ENCODE measurements at places on chromosomes 2 and 18. TPM values are rescaled to one million over a fixed set of nuclear protein-coding genes. Genes with fewer than 3 reads are reported as not detected.

- DNase-seq = peak; percentile 57
These were observed 587.7 kb downstream of the CPS1 start for GRCh38 chr2:211144078-211144477.

DNA sequence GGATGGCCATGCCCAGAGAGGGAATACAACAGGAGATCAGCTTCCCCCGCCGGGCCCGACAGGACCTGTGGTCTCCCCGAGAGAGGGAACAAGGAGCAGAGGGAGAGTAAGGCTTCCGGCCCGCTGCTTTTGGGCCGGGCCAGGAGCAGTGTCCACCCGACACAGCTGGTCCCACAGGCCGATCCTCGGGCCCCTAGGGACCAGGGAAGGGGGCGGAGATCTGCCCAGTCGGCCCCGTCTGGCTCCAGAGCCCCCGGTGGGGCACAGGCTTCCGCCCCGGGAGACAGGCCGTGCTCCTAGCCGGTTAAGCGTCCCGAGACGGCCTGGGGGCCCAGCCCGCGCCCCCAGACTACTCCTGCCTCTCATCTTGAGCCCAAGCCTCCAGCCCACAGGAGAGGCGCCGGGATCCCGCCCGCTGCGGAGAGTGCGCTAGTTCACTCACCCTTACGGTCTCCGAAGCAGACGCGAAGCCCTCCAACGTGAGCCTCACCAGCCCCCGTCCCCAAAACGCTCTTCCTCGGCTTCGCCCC, at the start of gene MCFD2:
Gene MCFD2, minus strand, starts transcription at position 526 of the 530 bp plus-strand sequence. CDS start 6,635 bp downstream, outside the sequence.
- DNase-seq = no peak

- DNase-seq = peak; percentile 90
These were observed 456.6 kb upstream of the UBE2E3 start for GRCh38 chr2:180523621-180524340.

Gene NFATC1
- total RNA-seq = not detected

- no peak for DNase-seq
These were observed 270.0 kb downstream of the SLC4A3 start for GRCh38 chr2:219897456-219897855.

- DNase-seq = no peak
These were observed 316 bp downstream of the FKBP7 start for GRCh38 chr2:178478130-178478438.

GRCh38 chr18:36931106-36931505, 102.2 kb downstream of the KIAA1328 start:
- no peak for DNase-seq

Gene AGXT
- not detected for total RNA-seq

GRCh38 chr2:132489150-132489549, 72.5 kb downstream of the GPR39 start:
- no peak for DNase-seq

- DNase-seq = peak; percentile 83
These were observed 141.6 kb upstream of the RIOK3 start for GRCh38 chr18:23311351-23312121.

GRCh38 chr2:205605638-205606304, 76.5 kb upstream of the NRP2 start:
- DNase-seq = peak; percentile 6

DNA sequence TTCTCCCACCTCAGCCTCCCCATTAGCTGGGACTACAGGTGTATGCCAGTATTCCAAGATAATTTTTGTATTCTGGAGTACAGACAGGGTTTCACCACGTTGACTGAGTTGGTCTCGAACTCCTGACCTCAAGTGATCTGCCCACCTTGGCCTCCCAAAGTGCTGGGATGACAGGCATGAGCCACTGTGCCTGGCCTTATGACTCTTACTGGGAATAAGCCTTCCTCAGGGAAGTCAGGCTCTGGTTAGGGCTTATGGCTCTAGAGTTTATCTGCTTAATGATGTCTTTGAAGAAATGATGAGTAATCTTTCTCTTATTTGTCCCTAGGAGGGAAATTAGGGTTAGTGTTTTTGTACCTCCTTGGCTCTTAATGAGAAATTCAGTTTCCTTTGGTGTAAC, 187.7 kb downstream of the FAM210A start:
- no peak for DNase-seq

DNA sequence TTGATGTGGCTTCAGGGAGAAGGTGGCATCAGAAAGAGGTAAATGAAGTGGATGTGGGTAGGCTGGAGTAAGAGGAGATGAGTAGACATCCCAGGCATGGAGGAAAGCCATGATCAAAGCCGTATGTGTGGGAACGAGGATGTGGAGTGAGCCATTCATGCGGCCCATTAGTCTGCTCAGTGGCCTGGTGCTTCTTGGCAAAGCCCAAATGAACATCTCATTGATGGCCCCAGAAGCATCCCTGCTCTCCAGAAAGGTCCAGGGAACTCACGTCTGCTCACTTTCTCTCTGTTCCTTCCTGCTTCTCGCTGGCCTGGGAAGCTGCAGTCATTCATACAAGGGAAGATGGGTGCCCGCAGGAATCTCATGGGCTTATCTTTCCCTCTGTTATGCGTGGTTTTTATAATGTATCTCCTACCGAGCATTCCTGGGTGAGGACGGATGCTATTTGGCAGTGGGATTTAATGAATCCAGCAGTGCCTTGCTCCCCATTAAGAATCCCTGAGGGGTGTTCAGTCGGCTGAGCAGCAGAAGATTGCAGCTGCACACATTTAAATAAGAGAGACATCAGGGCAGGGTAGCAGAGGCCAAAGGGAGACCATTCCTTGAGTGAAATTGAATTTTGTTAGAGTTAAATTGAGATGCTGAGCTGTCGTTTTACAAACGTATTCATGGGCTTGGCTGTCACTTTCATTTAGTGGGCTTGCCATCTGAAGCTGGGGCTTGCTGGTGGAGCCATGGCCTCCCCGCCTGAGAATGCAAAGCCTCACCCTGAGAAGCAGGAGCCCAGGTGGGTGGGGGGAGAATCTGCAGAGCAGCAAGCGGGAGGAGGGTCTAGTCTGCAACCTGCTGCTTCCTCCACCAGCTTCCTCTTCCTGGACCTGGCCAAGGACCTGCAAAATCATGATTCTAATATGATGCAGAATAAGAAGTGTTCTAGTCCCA, 64.5 kb downstream of the LYPD1 start:
- DNase-seq = no peak

DNA sequence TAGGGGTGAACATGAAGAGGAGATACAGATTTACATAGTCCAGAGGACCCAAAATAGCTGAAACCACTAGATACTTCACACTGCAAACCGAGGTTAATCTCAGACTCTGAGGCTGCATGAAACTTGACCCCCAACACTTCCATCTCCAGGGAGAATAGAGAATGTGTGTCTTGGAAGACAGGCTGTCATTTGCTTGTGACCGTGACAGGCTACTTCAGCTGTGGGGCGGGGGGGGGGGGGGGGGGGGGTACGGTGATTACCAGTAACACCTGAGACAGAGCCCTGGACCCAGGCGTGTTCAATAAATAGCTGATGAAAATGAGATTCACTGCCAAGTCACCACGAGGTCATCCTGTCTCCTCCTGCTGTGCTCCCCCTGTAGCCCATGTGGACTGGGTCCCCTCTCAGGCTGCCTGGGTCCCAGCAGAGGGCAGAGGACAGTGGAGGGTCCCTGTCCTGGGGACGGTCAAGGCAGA, 5.7 kb upstream of the KLHL29 start:
- DNase-seq = no peak

GRCh38 chr2:70094171-70094977, 7.1 kb downstream of the PCBP1 start:
- no peak for DNase-seq

Gene RSAD2
- not detected for total RNA-seq

DNA sequence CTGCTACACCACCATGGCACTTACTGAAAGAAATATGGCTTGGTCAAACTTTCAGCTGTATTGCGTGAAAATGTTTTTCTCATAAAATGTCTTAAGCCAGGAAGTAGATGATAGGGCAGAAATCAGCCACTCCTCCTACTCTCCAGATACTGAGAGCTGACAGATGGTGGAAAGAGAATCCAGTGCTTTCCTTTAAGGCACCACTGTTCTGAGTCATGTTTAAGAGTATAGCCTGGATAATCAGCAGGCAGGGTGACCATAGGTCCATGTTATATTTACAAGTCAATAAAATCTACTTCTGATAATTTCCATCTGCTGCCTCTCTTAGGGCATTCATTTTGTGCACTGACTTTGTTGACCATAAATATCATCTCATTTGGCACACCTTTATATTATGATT, 21.9 kb downstream of the ARPC2 start:
- no peak for DNase-seq

DNA sequence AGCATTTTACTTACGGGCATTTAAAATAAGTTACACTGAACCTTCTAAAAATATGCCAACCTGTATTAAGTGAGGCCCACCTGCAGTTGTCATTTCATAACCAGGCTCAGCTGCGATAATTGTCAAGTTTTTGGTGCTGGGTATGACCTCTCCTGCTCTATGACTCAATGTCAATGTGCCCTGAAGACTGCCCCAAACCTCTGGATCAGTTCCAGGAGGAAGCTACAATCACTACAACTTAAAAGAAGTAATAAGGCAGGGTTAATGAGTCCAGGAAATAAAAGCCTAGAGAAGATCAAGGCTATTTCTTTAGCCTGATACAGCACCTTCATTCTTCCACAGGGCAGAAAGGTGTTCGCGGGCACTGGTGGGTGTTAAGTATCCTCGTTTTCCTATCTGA, 22.9 kb downstream of the POLR1A start:
- DNase-seq = no peak

Gene FAM124B
- not detected for total RNA-seq

GRCh38 chr18:3140986-3141639, 78.7 kb downstream of the MYOM1 start:
- DNase-seq = no peak

- DNase-seq = peak; percentile 25
These were observed 127.4 kb downstream of the ARHGEF4 start for GRCh38 chr2:130963849-130964793.

Gene IL36B
- not detected for total RNA-seq

Gene TGFA
- 25.8 TPM for total RNA-seq

DNA sequence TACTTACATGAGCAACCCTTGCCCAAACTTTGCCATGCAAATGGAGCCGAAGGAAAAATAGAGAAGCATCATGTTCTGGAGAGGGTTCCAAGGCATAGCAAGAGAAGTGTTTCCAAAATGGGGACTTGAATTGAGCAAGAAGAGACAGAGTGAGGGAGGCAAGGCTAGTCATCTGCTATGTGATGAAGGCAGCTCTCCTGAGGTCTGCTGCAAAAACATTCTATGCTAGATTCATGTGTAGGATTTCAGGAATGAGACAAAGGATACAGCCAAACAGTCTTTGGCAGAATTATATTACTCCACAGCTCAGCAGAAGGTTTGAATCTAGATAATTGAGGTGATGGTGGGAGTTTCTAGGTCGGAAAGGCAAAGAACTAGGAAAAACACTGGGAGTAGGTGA, 24.1 kb upstream of the MRPL19 start:
- no peak for DNase-seq

Measured in HT1080 (cell line).